Effector CD8-positive, alpha-beta T cell (primary cell): ENCODE measurements at places on chromosomes 7 and 10.
A peak's percentile ranks its signal among the peaks of the same experiment; 100 is the strongest.

- no peak for DNase-seq
Observed at GRCh38 chr10:95477175-95477520, 84.0 kb downstream of the SORBS1 start.

DNA sequence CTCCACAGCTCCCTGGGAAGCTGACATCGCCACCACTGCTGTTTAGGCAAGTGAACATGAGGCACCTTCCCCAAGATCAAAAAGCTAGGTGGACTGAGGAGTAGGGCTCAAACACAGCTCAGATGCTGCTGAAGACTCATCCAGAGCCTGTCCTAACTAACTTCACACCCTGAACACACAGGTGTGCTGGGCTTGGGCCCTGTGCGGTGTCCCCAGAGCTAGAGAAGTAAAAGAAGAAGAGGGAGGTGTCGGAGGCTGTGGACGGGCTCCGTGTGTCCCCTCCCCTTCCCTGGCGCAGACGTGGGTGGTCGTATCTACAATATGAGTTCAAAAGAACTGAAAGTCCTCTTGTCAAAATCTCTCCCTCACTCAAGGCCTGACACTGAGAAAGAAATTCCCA is 373.4 kb upstream of the MGMT start:
- DNase-seq: no peak

- DNase-seq: no peak
Observed at GRCh38 chr10:115861455-115861854, 411.6 kb downstream of the GFRA1 start.

- DNase-seq: no peak
Observed at GRCh38 chr7:27576360-27576944, 86.2 kb downstream of the HIBADH start.

- DNase-seq: no peak
Observed at GRCh38 chr10:108840944-108841343, 1082.4 kb downstream of the XPNPEP1 start.

GRCh38 chr7:102856036-102856435 is 56.8 kb upstream of the LRRC17 start:
- no peak for DNase-seq

- DNase-seq: no peak
Observed at GRCh38 chr10:110118891-110119621, 88.3 kb upstream of the MXI1 start.

DNA sequence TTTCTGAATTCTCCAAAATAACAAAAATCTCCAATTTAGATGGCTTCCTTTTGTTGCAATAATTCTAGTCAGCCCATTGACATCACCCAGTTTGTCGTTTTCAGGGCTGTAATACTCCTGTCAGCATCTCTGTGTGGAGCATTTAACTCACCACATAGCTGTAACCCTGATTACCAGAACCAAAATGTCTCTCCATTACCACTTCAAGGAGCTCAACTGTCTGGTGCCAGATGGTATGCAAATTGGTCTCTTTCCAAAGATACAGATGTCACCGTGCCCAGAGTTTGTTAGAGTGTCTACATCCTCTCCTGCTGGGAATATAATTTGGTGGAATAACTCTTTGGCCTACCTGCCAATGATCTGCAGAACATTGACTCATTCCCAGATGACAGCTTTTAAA is 350.3 kb upstream of the POT1 start:
- no peak for DNase-seq

- no peak for DNase-seq
Observed at GRCh38 chr10:105017116-105017515, 376.0 kb downstream of the SORCS3 start.

GRCh38 chr7:158266426-158266816 is 321.2 kb downstream of the PTPRN2 start:
- DNase-seq: no peak

GRCh38 chr10:86423739-86424138 is 57.1 kb upstream of the GRID1 start:
- no peak for DNase-seq

- DNase-seq: no peak
Observed at GRCh38 chr7:106139265-106140251, 27.4 kb upstream of the SYPL1 start.

GRCh38 chr10:59099481-59099880 is 77.0 kb upstream of the PHYHIPL start:
- no peak for DNase-seq

- no peak for DNase-seq
Observed at GRCh38 chr7:33748793-33749192, 156.5 kb upstream of the BMPER start.

DNA sequence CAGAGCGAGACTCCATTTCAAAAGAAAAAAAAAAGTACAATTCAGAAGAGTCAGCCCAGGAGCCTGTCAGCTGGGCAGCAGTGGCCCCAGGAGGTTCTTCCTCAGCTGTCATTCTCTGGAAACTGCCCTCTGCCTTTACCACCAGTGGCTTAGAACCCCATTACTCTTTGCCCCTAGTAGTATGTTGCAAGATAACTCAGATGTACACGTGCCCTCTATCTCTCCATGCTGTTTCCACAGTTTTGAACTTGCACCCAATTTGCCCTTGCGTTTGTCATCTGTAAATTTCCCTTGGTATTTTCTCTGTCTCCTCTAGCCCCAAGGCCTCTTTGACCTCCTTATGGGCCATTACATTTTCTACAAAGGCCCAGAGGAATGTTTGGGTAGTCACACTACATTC is 56.7 kb upstream of the PRKAR2B start:
- DNase-seq: no peak

- DNase-seq: no peak
Observed at GRCh38 chr10:45058992-45059561, 58.4 kb downstream of the ZNF22 start.

GRCh38 chr7:91609525-91609924 is 271.0 kb downstream of the MTERF1 start:
- DNase-seq: no peak

- DNase-seq: no peak
Observed at GRCh38 chr10:71089162-71089561, 123.2 kb upstream of the UNC5B start.

DNA sequence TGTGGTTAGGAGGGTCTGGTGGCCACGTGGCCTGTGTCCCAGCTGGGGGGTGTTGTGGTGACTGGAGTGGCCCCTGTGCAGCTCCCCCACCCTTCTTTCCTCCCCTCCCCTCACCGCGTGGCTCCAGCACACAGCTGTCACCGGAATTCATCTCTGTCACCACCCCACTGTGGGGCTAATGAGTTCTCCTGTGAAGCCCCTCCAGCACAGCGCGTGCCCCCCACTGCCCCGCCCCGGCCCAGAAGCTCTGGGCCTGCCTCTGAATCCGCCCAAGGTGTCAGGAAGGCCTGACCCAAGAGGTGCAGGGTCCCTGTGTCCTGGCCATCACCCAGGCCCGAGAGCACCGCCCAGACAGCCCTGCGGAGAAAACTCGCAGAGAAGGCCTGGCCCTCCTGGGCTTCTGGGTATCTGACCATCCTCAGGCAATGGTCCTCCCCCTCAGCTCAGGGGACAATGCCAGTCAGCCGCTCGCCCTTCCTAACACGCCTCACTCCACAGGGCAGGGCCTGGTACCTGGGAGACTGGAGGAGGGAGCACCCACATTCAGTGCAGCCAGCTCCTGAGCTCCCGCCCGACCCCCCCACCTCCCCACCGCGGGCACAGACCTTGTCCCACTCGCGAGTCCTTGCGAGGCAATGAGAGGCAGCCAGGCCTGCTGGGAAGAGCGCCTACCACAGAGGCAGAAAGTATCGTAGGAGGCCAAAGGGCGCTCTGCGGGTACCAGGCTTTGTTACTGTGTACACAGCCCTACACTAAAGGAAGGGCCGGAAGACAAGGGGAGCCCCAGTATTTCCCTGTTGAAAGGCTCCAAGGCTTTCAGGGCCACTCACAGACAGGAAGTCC is 38.2 kb downstream of the GBX1 start:
- no peak for DNase-seq

- DNase-seq: no peak
Observed at GRCh38 chr7:32958046-32959025, 1.1 kb downstream of the FKBP9 start.

GRCh38 chr7:135670179-135670578 is 7.9 kb downstream of the STMP1 start:
- no peak for DNase-seq

- DNase-seq: no peak
Observed at GRCh38 chr7:55575733-55576132, 3.4 kb upstream of the VOPP1 start.

- no peak for DNase-seq
Observed at GRCh38 chr7:131152766-131153165, 174.9 kb upstream of the MKLN1 start.

- DNase-seq: no peak
Observed at GRCh38 chr10:126068322-126068721, 172.0 kb downstream of the FANK1 start.

DNA sequence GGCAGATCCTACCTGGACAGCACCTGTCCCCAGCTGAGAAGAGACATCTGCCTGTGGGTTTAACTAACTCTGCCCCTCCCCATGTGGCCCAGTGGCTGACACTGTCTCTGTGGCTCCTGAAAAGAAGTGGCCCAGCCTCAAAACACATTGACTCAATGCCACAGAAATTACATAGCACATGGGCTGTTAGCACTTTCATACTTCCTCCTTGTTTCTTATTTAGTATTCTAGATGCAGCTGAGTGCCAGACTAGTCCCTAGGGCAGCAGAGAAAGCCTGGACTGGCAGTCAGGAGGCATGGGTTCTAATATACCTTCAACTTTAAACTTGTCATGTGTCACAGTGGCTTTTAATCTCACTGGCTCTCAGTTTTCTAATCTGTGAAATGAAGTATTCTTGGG is 171.0 kb downstream of the TRIL start:
- no peak for DNase-seq

- DNase-seq: no peak
Observed at GRCh38 chr7:44945479-44945878, 33.3 kb downstream of the MYO1G start.

GRCh38 chr7:138838166-138838565 is 40.2 kb upstream of the ATP6V0A4 start:
- no peak for DNase-seq

GRCh38 chr7:92723205-92723604 is 113.2 kb downstream of the CDK6 start:
- no peak for DNase-seq

DNA sequence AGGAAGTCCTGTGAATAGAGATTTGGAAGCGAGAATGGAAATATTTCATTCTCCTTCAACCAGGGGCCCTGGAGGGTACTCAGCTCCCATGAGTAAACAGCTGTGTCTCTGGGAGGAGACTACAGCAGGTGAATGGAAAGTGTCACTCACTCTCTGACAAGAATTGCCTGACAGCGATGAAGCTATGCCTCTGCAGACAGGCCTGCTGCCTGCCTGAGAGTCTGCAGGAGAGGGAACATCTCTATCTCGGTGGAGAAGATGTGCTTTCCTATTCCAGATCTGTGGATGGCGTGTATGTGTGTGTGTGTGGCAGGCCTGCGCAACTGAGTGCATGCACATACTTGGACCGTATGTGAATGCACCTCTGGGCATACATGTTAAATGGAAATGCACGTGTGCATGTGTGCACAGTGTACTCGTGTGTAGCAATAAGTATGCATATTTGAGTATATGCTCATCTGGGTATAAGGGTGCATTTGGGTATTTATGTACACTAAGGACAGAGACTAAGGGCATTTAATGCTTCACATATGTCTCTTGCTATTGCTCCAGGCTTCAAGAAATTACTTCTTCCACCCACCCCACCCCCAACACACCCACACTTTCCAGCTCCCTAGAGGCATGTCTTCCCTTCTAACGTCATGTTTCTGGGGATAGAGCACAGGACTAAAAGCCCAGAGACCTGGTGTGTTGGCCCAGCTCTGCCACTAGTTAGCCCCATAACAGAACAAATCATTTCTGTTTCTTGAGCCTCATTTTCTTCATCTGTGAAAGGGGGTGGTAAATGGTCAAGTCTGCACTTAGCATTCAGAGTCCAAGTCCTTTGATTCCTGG is 4.6 kb upstream of the ADCYAP1R1 start:
- no peak for DNase-seq

DNA sequence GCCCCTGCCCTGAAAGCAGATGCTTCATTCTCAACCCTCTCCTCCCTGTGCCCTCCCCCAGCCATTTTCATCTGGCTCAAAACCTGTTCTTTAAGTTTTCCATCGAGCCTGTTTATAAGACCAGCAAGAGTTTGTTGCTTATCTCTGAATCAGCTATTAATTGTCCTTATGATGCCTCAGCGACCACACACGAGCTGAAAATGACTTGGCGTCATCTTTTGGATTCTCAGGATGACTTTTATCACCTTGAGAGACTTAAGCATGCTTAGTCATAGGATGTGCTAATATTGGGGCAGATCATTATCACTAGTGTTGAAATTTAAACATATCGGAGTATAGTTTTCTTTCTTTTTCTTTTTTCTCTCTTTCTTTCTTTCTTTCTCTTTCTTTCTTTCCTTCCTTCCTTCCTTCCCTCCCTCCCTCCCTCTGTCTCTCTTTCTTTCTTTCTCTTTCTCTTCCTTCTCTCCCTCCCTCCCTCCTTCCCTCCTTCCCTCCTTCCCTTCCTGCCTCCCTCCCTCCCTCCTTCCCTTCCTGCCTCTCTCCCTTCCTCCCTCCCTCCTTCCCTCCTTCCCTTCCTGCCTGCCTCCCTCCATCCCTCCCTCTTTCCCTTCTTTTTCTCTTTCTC is 184.5 kb downstream of the PHTF2 start:
- DNase-seq: no peak

- DNase-seq: no peak
Observed at GRCh38 chr7:158488181-158488971, 99.2 kb downstream of the PTPRN2 start.

- DNase-seq: peak; percentile 4
Observed at GRCh38 chr10:17227367-17228090, 512 bp upstream of the VIM start.

- DNase-seq: no peak
Observed at GRCh38 chr7:7812112-7812511, 93.7 kb upstream of the RPA3 start.

- DNase-seq: no peak
Observed at GRCh38 chr10:98013122-98013521, 17.3 kb downstream of the CRTAC1 start.

- no peak for DNase-seq
Observed at GRCh38 chr7:103944230-103944900, 45.1 kb downstream of the RELN start.

DNA sequence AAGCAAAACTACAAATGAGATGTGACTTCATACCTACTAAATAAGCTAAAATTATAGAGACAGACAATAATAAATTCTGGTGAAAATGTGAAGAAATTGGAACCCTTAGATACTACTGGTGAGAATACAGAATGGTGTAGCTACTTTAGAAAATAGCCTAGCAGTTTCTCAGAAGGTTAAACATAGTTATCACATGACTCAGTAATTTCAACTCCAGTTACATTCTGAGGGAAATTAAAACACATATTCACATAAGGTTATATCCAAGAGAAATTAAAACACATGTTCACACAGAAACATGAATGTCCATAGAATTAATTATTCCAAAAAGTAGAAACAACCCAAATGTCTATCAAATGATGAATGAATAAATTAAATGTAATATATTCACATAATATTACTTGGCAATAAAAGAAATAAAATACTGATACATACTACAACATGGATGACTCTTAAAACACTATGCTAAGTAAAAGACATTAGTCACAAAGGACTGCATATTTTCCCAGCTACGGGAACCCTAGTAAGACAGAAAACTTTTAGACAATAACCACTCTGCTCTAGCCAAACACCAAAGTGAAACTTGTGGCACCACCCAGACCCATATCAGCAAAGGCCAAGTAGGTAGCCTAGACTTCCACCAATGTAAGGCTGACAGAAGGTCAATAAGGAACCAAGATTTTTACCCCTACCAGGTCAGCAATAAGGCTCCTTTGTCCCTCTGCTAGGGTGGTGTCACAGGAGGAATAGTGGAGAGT is 25.1 kb downstream of the SLC25A40 start:
- DNase-seq: no peak

GRCh38 chr10:23433701-23434100 is 5.2 kb upstream of the OTUD1 start:
- no peak for DNase-seq

- DNase-seq: no peak
Observed at GRCh38 chr10:111113961-111114757, 37.3 kb downstream of the ADRA2A start.
